ENCODE measurements at places on chromosomes 2 and 18.

DNA sequence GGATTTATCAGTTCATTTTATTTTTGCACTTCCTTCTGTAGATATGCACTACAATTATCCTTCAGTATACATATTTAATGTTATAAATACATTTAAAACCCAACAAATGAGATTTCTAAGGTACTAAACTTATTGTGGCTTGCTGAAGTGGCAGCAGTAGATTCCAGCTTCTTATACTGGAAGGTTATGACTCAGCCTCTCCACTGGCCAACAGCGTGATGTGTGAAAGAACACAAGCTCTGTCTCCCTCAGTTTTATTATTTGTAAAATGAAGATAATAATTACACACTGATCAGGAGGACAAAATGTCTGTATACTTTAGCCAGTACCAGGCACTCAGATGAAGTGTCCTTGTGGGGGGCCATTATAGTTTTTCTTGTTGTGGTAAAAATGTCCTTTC, 1147.1 kb downstream of the CNTNAP5 start:
- DNase-seq, result no peak

- DNase-seq, result no peak
These were observed 76.4 kb downstream of the TSN start for GRCh38 chr2:121831841-121832240.

DNA sequence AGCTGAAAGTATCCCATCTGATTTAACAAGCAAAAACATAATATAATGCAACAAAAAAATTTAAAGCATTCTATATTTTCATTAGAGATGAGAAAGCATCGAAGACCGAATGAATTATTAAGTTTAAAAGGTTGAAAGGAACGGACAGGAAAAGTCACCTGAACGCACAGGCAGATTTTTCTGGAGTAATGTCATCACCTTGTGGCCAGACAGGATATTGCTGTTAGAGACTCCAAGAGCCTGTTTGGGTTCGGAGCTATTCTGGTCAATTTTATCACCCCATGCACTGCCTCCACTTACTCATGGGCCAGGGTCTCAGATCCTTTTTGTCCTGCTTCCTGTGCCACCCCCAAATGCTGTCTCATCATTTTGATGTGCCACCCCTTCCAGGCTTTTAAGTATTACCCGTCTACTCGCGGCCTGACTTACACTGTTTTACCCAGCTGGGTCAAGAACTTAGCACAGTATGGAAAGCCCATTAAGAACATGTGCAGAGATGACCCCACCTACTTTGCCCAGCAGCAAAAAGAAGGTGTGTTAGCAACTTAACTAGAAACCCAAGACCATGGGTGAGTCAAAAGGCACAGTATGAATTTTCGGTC, 27.3 kb downstream of the GKN2 start:
- peak; percentile 69 for DNase-seq

- DNase-seq, result no peak
These were observed 85.2 kb upstream of the HNMT start for GRCh38 chr2:137879121-137879520.

GRCh38 chr2:15521641-15522181, 39.4 kb downstream of the NBAS start:
- DNase-seq, result no peak

- DNase-seq, result no peak
These were observed 1267.7 kb upstream of the TMEFF2 start for GRCh38 chr2:193462411-193462810.

- DNase-seq, result no peak
These were observed 21.1 kb downstream of the METTL8 start for GRCh38 chr2:171412571-171413175.

GRCh38 chr2:109185338-109185737, 56.3 kb downstream of the SH3RF3 start:
- DNase-seq, result peak; percentile 78

DNA sequence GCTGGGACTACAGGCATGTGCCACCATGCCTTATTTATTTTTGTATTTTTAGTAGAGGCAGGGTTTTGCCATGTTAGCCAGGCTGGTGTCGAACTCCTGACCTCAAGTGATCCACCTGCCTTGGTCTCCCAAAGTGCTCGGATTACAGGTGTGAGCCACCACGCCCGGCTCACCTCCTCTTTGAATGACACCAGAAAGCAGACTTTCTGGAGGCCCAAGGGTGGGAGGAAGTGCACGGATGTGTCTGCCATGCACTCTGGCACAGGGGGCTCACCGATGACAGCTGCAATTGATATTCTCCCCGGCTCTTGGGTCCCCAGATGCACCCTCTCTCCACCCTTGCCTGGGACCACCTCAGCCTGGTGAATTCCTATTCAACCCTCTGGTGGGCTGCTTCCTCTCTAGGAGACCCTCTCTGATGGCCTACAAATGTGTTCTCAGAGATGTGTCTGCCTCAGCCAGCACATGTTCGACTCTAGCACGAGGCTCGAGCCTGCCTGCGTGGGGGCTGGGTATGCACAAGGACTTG, 87.3 kb downstream of the SEPTIN10 start:
- no peak for DNase-seq

GRCh38 chr18:14117606-14118005, 14.6 kb downstream of the ZNF519 start:
- DNase-seq, result no peak

Measured in AG08395 (cell line).